ENCODE measurements at places on chromosomes 6 and 20.
A peak's percentile ranks its signal among the peaks of the same experiment; 100 is the strongest.

GRCh38 chr6:109291902-109292301 lies 90.4 kb downstream of the CD164 start:
- no peak for DNase-seq

GRCh38 chr6:36924131-36924530 lies 30.4 kb upstream of the PI16 start:
- peak; percentile 35 for DNase-seq

DNA sequence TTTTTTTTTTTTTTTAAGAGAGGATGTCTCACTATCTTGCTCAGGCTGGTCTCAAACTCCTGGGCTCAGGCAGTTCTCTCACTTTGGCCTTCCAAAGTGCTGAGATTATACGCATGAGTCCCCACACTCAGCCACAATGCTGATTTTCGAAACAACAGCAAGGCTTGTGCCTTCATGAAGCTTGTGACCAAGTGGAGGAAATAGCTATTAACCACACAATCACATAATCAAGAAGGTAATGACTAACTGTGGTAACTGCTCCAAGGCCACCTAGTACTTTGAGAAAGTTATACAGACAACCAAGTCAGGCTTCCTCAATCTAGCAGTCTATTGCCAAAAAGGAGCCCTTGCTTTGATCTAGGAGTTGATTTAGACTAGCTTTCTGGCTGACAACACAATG lies 46.3 kb downstream of the SOD2 start:
- no peak for DNase-seq

DNA sequence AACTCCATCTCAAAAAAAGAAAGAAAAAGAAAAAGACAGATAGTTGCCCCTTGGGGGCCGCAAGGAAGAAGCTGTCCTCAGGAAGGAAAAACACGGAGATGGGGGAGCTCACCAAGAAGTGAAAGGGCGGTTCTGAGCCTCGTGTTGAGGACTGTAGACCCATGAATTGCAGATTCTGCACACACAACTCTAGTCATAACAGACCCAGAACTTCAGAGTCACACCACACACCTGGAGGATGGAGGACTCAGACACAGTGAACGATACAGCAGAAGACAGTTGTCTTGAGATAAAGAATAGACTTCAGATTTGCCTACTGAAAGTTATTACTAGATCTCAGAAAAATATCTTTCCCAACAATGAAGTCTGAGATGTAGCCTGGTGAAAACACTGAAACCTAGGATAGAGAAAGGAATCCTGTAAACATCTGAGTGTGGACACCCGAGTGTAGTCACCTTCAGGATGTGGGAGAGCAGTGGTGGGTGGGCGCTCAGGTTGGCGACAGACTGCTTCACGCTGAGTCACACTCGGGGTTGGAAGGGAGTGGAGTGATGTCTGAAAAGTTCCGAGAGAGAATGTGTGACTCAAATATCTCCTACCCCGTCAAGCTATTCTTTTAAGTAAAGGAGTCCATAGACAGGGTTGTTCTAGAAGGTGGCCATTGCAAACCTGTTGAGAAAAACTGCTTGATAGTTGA lies 88.1 kb downstream of the MAP3K4 start:
- peak; percentile 78 for DNase-seq

DNA sequence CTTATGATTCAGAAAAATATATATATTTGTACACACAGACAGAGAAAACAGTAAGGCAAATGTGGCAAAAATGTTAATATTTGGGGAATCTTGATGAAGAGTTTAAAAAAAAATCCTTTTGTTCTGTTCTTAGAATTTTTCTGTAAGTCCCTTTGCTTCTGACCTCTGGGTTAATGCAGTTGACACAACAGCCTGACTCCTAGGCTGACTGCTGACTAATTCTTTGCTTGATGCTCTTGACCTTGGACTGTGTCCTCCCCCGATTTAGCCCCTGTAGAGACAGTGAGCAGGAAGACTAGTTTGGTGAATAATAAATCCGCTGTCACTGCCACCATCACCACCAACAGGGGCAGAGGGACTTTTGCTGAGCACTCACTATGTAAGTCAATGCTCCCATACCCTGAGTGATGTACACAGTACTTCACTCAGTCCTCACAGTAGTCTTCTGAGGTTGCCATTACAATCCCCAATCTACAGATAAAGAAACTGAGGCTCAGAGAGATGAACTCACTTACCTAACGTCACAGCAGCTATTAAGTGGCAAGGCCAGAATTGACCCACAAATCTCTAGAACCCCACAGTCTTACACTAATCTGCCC lies 71.7 kb downstream of the SNX5 start:
- no peak for DNase-seq

GRCh38 chr20:41249411-41250281 lies 67.9 kb downstream of the ZHX3 start:
- no peak for DNase-seq

DNA sequence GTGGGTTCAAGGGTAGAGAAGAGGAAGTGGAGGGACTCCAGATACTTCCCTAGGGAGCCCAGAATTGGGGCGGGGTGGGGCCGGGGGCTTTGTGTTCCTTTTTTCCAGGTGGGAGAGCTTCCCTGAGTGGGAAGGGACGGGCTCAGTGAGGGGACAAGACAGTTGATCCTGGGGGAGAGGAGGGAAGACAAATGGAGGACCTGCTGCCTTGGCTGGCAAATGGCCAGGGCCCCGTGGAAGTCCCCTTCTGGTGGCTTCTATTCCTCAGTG lies 2.6 kb downstream of the CTSZ start:
- DNase-seq, result peak; percentile 55

GRCh38 chr20:58787211-58788005 lies 63.3 kb downstream of the GNAS-AS1 start:
- no peak for DNase-seq

DNA sequence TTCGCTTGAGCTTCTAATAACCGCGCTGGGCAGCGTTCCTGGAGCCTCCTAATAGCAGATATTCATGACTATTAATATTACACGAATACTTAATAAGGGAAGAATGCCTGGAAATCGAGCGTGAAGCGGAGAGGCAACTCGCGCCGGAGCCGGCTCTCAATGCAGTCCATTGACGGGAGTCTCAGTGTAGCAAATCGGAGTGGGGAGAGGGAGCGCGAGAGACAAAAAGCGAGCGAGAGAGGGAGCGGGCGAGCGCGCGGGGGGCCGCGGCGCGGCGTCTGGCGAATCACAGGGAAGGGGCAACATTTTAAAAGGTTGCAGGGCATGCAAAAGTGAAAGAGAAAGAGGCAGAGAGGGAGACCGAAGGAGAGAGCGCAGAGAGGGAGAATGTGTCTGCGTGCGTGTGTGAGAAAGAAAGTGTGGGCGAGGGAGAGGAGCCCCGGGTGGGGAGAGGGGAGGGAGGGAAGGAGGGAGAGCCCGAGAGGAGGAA lies 2.9 kb downstream of the TFAP2A start:
- peak; percentile 47 for DNase-seq

GRCh38 chr6:88890394-88890793 lies 73.0 kb downstream of the RNGTT start:
- no peak for DNase-seq

- no peak for DNase-seq
Observed at GRCh38 chr20:13878566-13878965, 93.7 kb downstream of the NDUFAF5 start.

GRCh38 chr6:4350567-4351519 lies 215.5 kb upstream of the ECI2 start:
- DNase-seq, result no peak

GRCh38 chr6:11433860-11434259 lies 103.7 kb upstream of the TMEM170B start:
- no peak for DNase-seq

GRCh38 chr6:163420289-163420614 lies 5.7 kb downstream of the QKI start:
- DNase-seq, result no peak
